Stimulated activated CD8-positive, alpha-beta memory T cell treated with anti-CD3 and anti-CD28 coated beads, Interleukin-7, amount 100 ng/mL, for 48 hours (primary cell): ENCODE measurements at places on chromosomes 1 and 21.
A peak's percentile ranks its signal among the peaks of the same experiment; 100 is the strongest.

GRCh38 chr1:2439369-2439768 is 27.0 kb upstream of the PEX10 start:
- DNase-seq: no peak

- DNase-seq: no peak
These were observed 2.5 kb downstream of the TRAF3IP3 start for GRCh38 chr1:209758400-209758799.

- no peak for DNase-seq
These were observed 139.8 kb downstream of the MAST2 start for GRCh38 chr1:45943185-45943584.

DNA sequence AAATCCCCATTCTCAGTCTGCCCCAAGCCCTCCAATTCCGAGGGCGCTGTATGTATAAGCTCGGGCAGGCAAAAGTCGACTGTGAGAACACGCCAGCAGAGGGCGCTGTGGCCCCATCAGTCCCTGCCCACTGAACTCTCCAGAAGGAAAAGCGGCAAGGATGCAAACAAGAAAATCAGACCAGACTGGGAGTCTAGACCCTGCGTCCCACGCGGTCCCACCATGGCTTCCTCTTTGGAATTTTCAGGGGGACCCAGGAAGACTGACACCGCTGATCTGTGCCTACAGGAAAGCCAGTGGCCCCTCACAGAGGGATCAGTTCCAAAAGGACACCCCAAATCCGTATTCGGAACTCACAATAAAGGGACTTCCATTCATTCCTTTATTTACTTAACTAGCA is 19.5 kb downstream of the TEX35 start:
- DNase-seq: peak; percentile 39

DNA sequence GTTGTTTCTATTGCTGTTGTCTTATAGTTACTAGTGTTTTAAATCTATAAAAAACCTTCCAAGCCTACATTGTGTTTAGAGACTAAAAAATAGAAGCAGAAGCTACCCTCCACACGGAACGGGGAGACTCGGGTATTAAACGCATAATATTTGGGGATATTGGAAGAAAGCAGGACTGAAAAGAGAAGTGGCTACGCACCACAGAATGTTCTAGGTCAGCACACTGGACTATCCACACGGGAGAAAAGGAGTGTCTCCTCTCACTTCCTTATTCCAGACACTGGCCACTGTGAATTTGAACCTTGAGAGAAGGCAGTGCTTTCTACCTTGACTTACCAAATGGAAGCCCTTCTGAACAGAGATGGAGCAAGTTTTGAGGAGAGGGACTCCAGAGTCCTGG is 1.0 kb upstream of the OR10J4 start:
- DNase-seq: no peak

DNA sequence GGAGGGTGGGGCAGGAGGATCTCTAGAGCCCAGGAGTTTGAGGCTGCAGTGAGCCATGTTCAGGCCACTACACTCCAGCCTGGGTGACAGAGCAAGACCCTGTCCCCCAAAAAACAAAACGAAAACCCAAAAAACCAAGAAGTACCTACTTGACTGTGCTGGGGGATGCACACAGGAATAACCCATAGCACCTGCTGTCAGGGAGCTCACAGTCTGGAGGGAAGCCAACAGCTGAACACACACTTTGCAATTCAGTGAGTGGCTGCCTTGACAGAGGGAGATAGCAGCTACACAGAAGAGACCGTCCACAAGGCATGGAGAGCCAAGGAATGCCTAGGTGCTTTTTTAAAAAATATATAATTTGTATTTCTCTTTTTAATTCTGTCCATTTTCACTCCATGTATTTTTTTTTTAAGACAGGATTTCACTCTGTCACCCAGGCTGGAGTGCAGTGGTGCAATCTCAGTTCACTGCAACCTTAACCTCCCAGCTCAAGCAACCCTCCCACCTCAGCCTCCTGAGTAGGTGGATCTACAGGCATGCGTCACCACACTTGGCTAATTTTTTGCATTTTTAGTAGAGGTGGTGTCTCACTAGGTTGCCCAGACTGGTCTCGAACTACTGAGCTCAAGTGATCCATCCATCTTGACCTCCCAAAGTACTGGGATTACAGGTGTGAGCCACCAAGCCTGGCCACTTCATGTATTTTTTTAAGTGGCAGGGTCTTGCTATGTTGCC is 68.7 kb downstream of the NID1 start:
- no peak for DNase-seq

DNA sequence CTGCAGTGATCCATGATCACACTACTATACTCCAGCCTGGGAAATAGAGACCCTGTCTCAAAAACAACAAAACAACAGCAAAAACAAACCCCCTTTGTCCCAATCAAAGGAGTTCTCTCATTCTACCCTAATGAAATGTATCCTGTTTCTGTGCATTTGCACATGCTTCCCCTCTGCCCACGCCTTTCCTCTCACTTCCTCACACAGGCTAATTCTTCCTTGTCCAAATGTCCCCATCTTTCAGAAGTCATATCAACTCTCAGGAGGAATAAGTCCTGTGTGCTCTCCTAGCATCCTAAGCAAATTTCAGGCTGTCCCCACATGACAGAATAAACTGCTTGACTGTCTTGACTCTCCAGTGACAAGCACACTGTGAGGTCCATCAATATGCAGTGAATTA is 8.1 kb upstream of the ATP1B1 start:
- DNase-seq: no peak

- no peak for DNase-seq
These were observed 12.2 kb upstream of the TCEA3 start for GRCh38 chr1:23436520-23437354.

- no peak for DNase-seq
These were observed 622.4 kb upstream of the PKN2 start for GRCh38 chr1:88061492-88062177.

DNA sequence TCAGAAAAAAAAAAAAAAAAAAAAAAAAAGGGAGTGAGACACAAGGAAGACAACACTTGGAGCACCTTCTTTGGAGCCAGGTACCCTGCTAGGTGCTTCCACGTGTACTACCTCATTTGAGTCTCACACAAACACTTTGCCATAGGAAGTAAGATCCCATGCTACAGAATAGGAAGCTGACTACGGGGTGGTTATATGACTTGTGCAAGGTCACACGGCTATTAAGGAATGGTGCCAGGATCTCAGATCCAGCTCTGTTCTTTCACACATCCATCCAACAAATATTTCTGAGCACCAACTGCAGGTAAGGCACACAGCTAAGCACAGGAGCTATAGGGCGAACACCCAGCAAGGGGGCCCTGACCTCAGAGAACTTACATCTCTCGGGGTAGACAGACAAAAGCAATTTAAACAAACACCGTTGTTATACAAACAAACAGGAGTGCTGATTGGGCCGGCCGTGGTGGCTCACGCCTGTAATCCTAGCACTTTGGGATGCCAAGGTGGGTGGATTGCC is 22.4 kb downstream of the PTAFR start:
- DNase-seq: no peak

DNA sequence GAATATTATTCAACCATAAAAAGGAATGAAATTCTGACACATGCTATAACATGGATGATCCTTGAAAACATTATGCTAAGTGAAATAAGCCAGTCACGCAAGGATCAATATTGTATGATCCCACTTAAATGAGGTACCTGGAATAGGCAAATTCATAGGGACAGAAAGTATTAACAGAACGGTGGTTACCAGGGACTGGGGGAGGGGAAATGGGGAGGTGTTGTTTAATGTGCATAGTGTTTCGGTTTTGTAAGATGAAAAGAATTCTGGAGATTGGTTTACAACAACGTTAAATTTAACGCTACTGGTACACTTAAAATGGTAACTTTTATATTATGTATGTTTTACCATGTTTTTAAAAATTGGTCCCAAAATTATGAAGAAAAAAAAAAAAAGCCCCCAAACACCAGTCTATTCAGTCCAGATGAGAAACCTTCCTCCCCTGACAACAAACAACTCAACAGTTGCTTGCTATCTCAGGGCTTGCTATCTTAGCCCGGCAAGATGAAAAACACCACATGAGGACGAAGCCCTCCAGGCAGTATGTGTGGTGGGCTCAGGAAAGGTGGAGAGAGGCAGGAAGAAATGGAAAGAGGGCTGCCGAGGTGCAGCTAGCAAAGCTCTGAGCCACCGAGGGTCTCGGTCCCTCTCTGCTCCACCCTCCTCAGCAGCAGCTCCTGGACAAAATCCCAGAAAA is 8.5 kb downstream of the NUAK2 start:
- DNase-seq: no peak

DNA sequence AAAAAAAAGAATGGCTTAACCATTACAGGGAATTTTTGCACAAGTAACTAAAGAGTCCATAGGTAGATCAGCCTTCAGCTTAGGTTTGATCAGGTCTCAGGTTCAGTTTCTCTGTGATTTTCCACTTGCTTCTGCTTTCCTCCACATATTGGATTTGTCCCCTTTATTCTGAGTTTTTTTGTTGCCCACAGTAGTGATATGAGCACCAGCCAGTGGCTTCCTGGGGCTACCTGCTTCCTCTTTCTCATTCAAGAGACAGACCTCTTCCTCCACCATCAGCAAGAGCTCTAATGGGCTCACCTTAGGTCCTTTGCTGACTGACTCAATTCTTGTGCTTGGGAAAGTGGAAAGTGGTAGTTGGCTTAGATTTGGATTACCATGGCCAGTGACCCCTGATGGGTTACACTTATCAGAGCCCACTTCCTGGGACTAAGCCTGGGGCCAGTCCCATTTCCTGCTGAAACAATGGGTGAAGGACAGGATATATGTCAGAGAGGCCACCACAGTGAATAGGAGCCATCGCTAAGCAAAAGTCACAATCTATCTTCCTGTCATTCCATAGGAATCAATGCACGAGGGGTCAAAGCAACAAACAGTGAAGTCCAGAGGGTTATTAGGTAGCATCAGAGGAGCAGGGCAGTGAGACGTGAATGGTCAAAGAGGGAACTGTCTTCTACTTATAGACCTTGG is 12.8 kb upstream of the PLA2G2E start:
- no peak for DNase-seq

DNA sequence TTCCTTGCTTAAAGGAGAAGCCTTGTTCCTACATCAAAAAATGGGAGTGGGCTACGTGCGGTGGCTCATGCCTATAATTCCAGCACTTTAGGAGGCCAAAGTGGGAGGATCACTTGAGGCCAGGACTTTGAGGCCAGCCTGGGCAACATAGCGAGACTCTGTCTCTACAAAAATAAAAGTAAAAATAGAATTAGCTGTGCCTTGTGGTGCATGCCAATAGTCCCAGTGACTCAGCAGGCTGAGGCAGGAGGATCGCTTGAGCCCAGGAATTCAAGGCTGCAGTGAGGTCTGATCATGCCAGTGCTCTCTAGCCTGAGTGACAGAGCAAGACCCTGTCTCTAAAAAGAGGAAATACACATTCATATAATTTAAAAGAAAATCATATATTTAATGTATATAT is 127.1 kb downstream of the C1orf21 start:
- DNase-seq: no peak

- DNase-seq: peak; percentile 20
These were observed 2.7 kb downstream of the SCYL3 start for GRCh38 chr1:169890761-169891538.
